ENCODE measurements at places on chromosomes 5 and 9. TPM values are rescaled to one million over a fixed set of nuclear protein-coding genes. Genes with fewer than 3 reads are reported as not detected.

Gene ZBTB26
- polyA plus RNA-seq, result 2.2 TPM

Gene OLFML2A
- 4.0 TPM for polyA plus RNA-seq

Gene ZNF483
- polyA plus RNA-seq, result not detected

Gene CTSV
- polyA plus RNA-seq, result 1.8 TPM

Gene NEUROG1
- polyA plus RNA-seq, result not detected

Gene PPP3R2
- not detected for polyA plus RNA-seq

Gene TTLL11
- polyA plus RNA-seq, result 16.5 TPM

Gene RGMB
- polyA plus RNA-seq, result 8.2 TPM

Gene DMGDH
- polyA plus RNA-seq, result 1.5 TPM

Gene PCDHB14
- 0.32 TPM for polyA plus RNA-seq

Gene RASGRF2
- polyA plus RNA-seq, result 2.0 TPM

Gene EFNA5
- polyA plus RNA-seq, result 0.52 TPM

Gene GMCL2
- polyA plus RNA-seq, result not detected

Gene NIM1K
- 0.20 TPM for polyA plus RNA-seq

Gene SPAG8
- polyA plus RNA-seq, result 0.25 TPM

Gene GAS1
- polyA plus RNA-seq, result 13.7 TPM

Gene ECSCR
- polyA plus RNA-seq, result 23.0 TPM

Gene RETREG1
- polyA plus RNA-seq, result 2.1 TPM

Gene FAM78A
- polyA plus RNA-seq, result 5.3 TPM

Gene RALGDS
- polyA plus RNA-seq, result 12.3 TPM

Gene MYO10
- 10.9 TPM for polyA plus RNA-seq

Gene CFAP90
- polyA plus RNA-seq, result not detected

Gene C9orf152
- polyA plus RNA-seq, result not detected

Gene MVB12B
- 1.5 TPM for polyA plus RNA-seq

Gene LHX3
- polyA plus RNA-seq, result not detected

Gene IL31RA
- 0.04 TPM for polyA plus RNA-seq

Gene ARHGEF37
- polyA plus RNA-seq, result 13.0 TPM

Gene DNAJC21
- 49.3 TPM for polyA plus RNA-seq

Gene CATSPER3
- 0.73 TPM for polyA plus RNA-seq

Gene WNT8A
- polyA plus RNA-seq, result not detected

Gene LCN2
- 0.69 TPM for polyA plus RNA-seq

Gene FGD3
- 0.45 TPM for polyA plus RNA-seq

Gene NTMT1
- polyA plus RNA-seq, result 178 TPM

Gene OLFM1
- polyA plus RNA-seq, result 23.1 TPM

Gene SLC4A9
- polyA plus RNA-seq, result 0.09 TPM

Gene ANKRD34B
- polyA plus RNA-seq, result not detected

Gene WDR31
- 0.66 TPM for polyA plus RNA-seq

Gene PCDHB9
- 0.13 TPM for polyA plus RNA-seq

Gene GPR150
- 0.64 TPM for polyA plus RNA-seq

Gene IL7R
- 0.21 TPM for polyA plus RNA-seq

Gene IL13
- not detected for polyA plus RNA-seq

Gene RBM18
- polyA plus RNA-seq, result 27.1 TPM
